ENCODE measurements at places on chromosomes 6 and 20.

GRCh38 chr6:71888756-71889340 is 2.5 kb downstream of the RIMS1 start:
- DNase-seq: no peak

DNA sequence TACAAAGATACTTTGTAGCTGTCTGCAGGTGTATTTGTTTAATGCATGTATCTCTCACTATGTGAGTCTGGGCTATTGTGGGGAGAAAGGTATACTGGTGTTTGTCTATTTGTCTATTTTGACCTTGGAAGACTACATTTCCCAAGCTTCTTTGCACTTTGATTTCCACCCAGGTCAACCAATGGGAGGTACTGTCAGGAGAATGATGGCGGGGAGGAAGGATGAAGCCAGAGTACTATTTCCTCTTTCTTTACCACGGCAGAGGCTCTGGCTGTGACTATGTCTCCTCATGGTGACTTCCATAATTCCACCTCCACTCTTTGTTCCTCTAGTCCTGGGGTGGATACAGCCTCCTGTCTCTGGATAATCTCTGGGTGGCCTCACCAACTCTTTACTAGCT is 23.1 kb downstream of the LBP start:
- DNase-seq: no peak

GRCh38 chr20:32972181-32973076 is 31.8 kb downstream of the SUN5 start:
- DNase-seq: no peak

DNA sequence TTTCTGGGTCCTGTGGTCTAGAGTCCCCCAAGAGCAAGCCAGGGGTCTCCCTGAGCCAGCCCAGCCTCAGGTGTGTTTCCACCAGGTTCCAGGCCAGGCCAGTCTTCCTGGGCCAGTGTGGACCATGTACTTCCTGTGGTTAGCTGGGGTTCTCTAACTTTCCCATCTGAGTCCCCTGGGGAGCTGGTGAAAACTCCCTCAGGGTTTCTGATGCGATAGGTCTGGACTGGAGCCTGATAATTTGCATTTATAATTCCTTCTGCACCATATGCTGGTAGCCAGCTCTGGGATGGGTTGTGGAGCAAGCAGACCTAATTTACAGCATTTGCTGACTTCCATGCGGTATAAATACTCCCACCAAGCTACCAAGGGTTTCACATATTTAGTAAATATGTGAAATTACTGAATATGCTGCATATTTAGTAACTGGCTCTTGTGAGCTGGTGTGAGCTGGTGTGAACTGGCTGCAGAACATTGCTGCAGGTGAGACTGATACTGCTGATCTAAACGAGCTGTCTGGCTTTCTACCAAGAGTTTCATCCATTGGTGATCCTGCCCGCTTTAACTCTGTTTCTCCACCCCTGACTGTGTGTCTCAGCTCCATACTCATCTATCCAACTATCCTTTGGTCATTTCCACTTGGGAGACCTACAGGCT is 62.6 kb downstream of the RIN2 start:
- no peak for DNase-seq

GRCh38 chr20:36097337-36098151 is 57.0 kb upstream of the EPB41L1 start:
- no peak for DNase-seq

DNA sequence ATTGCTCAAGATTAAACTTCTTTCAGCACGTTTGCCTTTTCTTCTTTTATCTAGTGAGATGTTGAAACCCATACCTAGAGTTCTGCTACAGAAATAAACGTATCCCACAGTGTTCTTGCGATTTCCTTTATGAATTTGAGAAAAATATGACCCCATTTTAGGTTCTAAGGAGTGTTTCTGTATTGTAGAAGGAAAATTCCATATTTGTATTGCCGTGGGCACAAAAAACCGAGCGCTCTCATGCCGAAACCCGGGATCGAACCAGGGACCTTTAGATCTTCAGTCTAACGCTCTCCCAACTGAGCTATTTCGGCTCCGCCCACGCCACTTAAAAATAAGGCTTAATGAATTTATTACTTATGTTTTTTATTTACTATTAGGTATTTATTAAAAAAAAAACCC is 23.7 kb downstream of the ZNF311 start:
- DNase-seq: no peak

GRCh38 chr6:166825553-166826145 is 130.7 kb downstream of the RNASET2 start:
- DNase-seq: no peak

DNA sequence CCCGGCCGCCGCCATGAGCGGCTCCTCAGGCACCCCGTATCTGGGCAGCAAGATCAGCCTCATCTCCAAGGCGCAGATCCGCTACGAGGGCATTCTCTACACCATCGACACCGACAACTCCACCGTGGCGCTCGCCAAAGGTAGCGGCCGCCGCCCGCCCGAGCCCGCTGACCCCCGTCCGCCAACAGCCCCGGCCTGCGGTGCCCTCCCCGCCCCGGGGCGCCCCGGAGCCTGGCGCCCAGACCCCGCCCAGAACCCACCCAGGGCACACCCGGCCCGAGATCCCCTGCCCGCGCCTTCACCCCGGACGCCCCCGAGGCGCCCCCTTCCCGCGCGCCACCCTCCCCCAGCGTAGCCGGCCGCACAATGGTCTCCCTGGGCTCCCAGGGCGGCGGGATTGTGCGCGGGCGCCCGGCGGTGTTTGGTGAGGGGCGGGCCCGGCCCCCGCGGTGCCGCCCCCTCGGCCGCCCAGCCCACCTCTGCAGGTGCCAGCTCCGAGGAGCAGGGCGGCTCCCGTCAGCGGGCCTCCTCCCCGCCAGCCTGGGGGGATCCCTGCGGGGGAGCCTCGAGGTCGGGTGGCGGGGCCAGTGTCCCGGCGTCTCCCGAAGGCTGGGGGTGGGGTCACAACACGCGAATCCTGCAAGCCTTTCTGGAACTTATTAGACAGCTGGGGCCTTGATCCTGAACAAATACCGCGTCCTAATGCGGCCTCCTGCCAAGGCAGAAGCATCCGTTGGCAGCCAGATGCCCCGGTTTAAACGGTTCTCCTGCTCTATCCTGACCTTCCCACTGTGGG is 577 bp downstream of the LSM14B start:
- DNase-seq: no peak

DNA sequence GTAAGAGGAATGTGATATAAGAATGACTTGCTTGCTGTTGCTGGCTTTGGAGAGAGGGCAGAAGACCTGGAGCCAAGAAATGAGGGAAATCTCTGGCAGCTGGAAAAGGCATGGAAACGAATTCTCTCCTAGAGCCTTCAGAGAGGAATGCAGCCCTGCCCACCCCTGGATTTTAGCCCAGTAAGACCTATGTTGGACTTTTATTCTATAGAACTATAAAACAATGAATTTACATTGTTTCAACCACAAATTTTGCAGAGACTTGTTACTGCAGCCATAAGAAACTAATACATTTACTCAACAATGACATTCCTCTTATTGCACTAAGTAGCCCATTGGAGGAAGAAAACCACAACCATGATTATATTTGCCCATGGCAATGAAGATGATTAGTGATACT is 39.5 kb upstream of the PREP start:
- DNase-seq: no peak

- DNase-seq: no peak
Observed at GRCh38 chr6:142444376-142444775, 142.6 kb downstream of the ADGRG6 start.

DNA sequence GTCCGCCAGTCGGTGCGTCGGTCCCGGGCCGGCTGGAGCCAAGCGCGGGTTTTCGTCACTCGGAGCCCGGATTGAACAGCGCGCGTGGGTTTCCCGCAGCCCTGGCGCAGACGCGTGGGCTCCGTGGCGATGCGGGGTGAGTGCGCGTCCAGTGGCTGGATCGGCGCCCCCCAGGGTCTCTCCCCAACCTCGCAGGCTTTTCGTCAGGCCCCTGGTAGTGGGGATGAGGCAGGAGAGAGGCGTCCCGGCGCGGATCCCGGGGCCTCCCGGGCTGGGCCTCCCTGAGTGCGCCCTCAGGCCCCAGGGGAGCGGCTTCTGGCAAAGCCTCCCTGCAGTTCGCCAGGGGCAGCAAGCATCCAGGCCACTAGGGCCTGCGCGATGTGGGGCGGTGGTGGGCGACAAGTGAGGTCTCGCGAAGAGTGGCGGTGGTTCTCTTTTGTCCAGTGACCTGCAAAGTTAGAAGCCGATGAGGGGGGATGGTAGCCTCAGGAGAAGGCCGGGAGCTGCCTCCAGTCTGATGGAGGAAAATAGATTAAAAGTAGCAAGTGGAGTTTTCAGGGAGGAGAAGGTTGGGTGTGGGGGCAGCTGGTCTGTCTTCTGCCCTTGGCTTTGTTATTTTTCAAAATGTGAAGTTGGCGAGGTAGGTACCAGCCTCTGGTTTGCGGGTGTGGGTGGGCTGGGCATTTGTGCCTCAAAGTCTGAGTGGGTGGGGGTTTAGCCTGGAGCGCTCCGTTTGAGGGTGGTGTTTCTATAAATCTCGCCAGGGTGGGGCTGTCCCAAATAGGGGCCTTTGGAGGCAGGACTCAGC is 1.6 kb downstream of the TOX2 start:
- DNase-seq: no peak

DNA sequence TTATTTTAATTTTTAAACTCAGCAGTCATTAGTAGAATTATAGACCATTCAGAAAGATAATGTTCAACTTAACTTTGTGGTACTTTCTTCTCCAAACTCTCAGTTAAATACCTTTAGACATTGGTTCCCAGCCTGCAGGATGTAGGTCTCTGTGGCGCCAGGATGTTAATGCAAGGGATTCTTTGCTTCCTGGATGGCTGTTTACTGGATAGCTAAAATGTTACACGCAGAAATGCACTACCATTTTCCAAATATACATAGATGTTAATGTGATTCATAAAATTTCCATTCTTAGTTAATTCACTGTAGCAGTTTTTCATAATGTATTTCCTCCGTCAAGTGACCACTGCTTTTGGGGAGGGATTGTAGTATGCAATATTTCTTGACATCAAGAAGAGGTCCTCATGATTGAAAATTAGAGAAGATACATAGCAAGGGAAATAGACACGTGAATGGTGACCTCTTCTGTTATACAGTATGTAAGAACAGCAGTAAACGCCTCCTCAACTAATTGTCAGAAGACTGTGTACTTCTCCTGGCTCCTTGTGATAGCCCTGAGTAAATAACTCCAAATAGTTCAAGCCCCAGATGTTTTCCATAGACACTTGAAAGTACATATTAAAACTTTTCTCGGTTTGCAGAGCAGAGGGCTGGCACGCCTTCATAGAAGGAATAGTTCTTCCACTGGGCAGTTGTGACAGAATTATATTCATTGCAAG is 128.8 kb downstream of the LCA5 start:
- no peak for DNase-seq
